ENCODE measurements at places on chromosomes 7 and 10.
A peak's percentile ranks its signal among the peaks of the same experiment; 100 is the strongest.

- DNase-seq, result no peak
These were observed 73.3 kb upstream of the MTPN start for GRCh38 chr7:136050462-136050847.

DNA sequence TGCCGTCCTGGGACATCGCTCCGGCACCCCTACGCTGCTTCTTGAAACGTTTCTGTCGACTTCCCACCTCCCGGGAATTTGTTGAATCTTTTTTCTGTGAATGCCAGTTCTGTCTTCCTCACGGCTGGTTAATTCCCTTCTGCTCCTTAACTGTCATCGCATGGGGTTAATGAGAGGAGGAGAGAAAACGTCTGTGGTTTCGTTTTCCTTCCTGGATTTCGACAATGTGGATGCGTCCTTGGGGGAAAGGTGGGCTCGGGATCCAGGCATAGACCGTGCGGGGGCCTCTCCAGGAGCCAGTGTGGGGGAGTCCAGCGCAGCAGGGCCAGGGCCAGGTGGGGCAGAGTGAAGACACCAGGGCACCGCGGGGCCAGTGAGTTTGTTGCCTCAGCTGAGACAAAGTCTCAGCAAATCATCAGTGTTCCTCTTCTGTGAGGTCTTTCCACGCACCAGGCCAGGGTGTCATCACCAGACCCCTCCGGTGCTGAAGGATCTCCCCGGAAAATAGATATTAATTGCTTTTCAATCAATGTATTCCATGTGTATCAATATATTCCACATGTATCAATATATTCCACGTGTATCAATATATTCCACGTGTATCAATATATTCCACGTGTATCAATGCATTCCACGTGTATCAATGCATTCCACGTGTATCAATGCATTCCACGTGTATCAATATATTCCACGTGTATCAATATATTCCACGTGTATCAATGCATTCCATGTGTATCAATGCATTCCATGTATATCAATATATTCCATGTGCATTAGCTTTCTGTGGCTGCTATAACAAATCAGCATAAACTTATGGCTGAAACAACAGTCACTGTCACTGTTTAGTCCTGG lies 33.7 kb upstream of the CFAP46 start:
- no peak for DNase-seq

DNA sequence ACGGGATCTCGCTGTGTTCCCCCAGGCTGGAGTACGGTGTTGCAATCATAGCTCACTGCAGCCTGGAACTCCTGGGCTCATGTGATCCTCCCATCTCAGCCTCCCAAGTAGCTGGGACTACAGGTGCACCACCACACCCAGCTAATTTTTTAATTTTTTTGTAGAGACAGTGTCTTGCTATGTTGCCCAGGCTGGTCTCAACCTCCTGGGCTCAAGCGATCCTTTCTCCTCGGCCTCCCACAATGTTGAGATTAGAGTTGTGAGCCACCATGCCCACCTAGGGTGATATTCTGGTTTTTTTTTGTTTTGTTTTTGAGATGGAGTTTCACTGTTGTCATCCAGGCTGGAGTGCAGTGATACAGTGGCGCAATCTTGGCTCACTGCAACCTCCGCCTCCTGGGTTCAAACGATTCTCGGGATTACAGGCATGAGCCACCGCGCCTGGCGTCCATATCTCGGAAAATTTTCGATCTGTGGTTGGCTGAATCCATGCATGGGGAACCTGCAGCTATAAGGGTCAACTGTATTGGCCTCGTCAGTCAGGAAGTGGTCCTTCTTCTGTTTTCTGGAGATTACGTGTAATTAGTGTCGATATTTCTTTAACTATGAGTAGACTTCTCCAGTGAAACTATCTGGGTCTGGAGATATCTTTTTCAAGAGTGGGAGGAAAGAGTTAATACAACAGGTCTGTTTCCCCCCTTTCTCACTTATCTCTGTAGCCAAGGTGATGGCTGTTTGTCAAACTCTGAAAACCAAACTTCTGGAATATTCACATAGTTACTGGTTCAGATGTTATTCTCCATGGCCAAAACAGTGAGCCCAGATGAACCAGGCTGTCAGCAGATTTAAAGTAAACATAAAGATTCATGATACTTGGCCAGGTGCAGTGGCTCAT lies 21.0 kb upstream of the FIS1 start:
- DNase-seq, result no peak

GRCh38 chr10:614139-614711 lies 75.2 kb downstream of the DIP2C start:
- no peak for DNase-seq

DNA sequence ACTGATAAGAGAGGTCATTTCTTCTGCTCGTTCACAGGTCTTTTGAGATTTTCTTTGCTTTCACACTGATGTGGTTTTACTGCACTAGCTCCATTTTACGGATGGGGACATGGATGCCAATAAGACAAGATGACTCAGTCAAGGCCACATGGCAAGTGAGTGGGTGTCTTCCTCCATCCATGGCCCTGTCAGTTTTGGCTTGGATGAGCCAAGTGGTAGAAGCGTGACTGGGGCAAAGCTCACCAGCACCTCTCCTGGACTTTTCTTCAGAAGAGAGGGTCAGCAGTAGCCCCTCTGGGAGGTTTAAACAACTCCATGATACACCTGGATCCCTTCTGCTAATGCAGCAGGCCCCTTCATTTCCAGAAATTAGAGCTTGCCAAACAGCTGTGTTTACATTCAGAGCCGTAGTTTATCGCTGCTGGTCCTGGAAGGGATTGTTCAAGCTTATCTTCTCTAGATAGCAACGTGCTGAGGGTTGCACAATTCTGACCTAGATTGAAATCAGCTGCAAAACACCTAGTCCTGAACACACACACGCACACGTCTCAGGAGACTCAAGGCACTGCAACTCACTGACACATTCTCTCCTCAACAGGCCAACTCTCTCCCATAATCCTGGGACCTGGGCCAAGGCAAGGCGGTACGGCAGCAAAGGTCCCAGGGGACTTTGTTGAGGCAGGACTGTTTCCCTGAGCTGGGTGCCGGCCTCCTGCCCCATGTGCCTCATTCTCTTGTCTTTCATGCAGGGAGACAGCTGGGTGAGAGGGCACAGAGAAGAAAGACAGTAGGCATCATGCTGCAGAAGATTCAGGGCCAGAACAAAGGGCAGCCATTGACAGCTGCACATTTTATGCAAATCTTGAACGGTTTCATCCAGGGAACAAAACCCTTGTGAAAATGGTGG lies 14.2 kb upstream of the PDCD4 start:
- peak; percentile 59 for DNase-seq

- no peak for DNase-seq
These were observed 71.5 kb downstream of the SLC35B4 start for GRCh38 chr7:134245253-134245652.
